ENCODE measurements at places on chromosomes 6 and 20.

GRCh38 chr6:116390581-116390980, 19.8 kb downstream of the DSE start:
- no peak for DNase-seq

- no peak for DNase-seq
Measured at GRCh38 chr6:129498541-129498940, 211.4 kb downstream of the ARHGAP18 start.

DNA sequence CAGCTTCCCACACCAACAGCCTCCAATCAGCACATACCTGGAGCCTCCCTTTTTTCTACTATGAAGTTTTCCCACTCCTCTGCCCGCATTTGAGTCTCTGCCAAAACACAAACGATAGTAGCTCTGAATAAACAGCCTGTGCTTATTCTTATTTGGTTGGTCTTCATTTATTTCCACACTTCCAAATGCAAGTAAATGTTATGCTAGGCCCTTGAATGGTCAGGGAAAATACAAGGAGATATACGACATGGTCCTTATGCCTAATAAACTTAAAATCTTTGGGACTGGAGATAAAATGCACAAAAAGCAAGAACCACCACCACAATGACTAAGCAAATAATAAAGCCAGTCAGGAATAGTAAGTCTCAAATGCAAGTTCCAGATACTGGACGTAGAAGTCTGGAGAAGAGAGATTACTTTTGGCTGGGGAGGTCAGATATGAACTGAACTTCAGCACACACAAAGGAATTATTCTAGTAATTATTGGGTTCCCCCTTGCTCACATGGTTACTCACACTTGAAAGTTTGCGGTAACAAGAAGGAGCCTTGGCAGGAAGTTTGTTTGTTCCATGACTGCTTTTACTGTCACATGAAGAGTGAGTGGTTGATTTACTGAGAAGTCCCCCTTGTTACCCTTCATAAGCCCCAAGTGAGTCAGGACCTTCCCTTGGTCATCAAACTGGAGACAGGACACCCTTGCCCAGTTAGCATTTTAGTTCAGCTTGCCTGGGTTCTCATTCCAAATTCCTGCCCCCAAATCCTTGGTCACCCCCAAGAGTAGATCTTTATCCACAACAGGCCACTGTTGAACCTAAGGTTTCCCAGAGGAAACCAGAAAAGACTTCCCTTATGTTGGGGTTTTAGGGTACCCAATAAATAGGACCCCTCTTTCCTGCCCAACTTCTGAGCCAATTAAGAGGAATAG, 511.2 kb upstream of the JARID2 start:
- DNase-seq = no peak

GRCh38 chr6:165091121-165091785, 218.2 kb downstream of the C6orf118 start:
- no peak for DNase-seq

- no peak for DNase-seq
Measured at GRCh38 chr6:88599571-88599970, 363.8 kb downstream of the RNGTT start.

DNA sequence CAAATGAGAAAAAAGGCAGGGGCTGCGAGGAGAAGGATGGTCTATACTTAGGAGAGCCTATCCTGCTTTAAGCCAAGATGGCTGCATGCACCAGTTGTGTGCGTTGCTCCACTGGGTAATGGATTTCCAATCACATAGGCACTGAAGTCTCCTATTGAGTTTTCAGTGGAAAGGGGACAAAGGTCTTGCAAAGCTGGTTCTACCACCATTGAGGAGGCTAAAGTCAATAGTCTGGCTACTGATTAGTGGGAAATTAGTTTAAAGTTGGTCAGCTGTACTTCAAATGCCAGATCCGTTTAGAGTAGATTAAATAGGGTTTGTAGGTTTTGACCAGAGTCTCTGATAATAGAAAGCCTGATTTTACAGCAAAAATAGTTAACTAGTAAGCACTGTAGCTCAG, 104.9 kb downstream of the SESN1 start:
- no peak for DNase-seq

DNA sequence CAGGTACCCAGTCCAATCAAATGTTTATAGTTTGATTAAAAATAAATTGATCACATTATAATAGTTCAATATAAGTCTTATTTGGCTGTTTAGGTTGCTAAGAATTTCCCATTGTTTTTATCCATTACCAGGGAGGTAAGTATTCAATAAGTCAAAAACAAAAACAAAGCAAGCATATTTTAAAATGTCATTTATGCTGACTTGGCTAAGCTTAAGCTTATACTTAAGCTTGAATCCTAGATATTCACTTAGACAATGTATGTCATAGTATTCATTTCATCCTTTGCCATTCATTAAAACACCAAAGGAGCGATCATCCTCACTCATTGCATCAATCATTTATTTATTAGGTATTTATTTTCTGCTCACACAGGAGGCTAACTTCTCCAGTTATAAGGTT, 144.9 kb downstream of the PRL start:
- no peak for DNase-seq

- no peak for DNase-seq
Measured at GRCh38 chr6:37477656-37478435, 21.8 kb downstream of the CCDC167 start.

All from DMS79 (cell line).